ENCODE measurements at places on chromosomes 12 and 14.

GRCh38 chr12:92703786-92704185, 997 bp downstream of the PLEKHG7 start:
- DNase-seq, result no peak

GRCh38 chr14:51692646-51693045, 40.9 kb downstream of the FRMD6 start:
- DNase-seq, result no peak

GRCh38 chr12:47986832-47987231, 17.4 kb downstream of the COL2A1 start:
- DNase-seq, result no peak

- DNase-seq, result no peak
Observed at GRCh38 chr12:110790301-110790700, 47.6 kb upstream of the PPP1CC start.
